Germinal center (tissue), 1 donor: ENCODE measurements at places on chromosomes 12 and 14.

DNA sequence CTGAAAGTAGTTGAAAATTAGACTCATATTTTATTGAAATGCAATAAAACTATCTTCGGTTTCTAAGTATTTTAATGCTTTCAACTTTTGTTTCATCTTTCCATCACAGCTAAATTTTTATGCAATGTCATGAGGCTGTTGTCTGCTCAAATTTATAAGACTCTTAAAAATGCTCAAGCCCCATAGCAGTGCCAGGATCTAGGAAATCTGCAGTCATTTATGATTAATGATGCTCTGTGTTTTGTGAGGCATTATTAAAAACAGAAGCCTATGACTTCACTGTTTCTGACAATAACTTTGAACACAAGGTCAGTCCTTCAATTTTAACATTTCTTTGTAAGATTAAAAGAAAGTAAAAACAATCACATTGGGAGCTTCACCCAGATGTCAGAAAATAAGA lies 112.5 kb downstream of the ALX1 start:
- no peak for DNase-seq

DNA sequence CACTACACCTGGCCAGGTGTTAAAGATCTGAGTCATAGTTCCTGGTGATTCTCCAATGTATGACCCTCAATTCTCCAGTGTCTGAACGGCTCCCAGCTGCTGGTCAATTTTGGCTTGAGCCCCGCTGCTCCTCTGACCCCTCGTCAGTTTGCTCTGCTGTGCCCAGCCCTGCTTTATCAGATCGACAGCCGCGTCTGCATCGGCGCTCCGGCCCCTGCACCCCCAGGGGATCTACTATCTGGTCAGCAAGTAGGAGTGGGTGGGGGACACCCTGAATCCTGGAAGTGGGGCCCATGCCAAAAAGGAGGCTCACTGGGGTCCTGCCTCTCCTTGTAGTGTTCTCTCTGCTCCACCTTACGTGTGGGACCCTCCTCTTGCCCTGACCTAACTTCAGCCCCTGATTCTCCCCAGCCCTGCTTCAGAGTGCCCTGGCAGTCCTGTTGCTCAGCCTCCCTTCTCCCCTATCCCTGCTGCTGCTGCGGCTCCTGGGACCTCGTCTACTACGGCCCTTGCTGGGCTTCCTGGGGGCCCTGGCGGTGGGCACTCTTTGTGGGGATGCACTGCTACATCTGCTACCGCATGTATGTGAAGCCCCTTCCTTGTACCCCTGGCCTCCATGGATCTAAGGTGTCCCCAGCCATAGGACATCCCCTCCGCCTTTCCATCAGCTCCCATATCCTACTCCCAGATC lies 5.0 kb downstream of the SLC39A5 start:
- no peak for DNase-seq

DNA sequence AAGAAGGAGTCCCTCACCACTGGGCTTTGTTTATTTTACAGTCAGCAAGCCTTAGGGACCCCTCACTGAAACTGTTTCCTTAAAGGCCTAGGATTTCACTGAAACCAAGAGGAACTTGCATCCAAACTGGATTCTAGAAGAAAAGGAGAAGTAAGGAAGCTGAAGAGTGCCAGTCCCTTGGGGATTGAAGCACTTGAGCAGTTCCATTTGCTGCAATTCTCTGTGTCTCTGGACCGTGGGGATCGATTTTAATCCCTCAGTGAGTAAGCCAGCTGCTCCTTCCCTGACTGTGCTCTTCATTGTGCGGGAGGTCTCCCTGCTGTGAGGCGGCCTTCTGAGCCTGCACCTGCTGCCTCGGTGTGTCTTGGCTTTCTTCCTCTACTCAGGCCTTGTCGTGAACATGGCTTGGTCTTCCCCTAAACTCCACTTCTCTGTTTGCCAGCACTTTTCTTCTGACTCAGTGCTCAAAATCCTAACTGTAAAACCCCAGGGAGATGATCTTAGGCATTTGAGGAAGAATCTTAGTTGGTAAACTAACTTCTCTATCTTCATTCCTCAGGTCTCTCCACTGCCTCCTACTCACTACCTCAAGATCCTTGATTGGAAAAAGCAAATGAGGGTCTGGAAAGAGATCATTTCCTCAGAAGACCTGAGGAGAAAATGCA lies 132.6 kb downstream of the SLC38A6 start:
- DNase-seq = no peak

DNA sequence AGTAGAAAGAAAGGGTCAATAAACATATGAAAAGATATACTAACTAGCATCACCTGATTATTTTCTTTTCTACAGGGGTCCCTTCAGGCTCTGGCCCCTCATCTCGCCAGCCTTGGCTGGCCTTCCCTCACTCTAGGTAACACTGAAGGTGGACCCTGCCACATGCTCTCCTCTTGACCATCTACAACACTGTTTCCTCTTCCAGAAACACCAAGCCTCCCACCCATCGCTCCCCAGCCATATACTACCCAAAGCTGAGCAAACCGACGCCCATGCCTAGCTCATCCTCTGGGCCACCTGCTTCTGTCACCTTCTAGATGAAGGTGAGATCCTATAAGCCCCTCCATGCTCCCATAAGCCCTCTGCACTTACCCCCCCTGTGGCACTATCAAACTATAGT lies 14.8 kb downstream of the ANAPC5 start:
- no peak for DNase-seq

DNA sequence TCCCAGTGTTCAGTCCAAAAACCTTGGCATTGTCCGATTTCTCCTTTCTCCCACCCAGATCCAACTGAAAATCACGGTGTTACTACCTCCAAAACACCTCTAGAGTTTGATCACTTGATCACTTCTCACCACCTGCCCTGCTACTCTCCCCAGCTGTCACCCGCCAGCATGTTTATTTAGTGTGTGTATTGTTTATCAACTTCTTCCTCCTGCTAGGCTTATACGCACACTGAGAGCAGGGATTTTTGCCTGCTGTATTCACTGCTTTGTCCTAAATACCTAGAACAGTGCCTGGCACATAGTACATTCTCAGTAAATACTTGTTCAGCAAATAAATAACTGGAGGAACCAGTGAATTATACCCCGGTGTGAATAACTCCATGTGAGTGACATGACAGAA lies 5.0 kb downstream of the BDKRB1 start:
- DNase-seq = no peak

DNA sequence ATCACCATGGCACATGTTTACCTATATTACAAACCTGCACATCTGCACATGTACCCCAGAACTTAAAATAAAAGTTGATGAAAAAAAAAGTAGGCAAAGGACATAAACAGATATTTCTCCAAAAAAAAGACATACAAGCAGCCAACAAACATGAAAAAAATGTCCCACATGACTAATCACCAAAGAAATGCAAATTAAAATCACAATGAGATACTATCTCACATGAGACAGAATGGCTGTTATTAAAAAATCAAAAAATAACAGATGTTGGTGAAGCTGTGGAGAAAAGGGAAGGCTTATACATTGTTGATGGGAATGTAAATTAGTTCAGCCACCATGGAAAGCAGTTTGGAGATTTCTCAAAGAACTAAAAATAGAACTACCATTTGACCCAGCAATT lies 68.0 kb upstream of the FAR2 start:
- DNase-seq = no peak

DNA sequence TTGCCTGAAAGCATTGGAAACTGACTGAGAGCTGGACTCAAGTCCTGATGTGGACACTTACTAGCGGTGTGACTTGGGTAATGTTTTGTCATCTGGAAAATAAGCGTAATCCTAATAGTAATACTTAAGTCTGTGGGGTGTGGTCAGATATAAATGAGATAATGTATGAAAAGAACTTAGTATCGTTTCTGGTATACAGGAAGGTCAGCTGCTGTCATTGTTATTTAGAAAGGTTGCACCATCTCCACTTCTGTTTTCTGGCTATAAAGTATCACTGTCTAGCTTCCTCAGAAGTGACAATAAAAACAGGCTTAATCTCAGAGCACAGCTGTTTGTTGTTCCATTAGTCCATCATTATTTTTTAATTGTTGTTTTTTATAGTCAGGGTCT lies 34.1 kb upstream of the TUBA1C start:
- DNase-seq = no peak

DNA sequence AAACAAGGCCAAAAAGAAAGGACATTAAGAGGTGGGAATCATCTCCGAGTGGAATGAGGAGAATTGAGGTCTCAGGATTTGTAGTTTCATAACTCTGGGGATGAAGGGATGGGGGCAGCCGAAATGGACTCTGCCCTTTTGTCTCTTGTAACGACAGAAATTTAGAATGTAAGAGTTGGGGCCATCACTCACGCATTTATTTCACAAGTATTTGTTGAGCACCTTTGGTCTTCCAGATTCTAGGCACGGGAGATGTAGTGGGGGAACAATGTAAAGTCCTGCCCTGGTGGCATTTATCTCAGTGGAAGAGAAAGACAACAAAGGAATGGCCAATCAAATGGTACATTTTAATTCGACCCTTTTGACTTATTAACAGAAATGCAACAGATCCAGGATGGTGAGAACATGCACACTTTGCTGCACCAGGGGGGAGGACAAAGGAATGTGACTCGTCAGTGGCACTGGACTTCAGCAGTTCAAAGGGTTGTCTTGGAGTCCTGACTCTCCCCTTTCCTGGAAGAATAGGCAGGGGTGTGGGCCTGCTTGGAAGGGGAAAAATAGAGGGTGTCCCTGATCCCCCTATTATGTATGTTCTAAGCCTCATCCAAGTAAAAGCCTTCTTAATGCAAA lies 102.0 kb downstream of the TMEM30B start:
- no peak for DNase-seq

GRCh38 chr12:116735951-116736599 lies 1.8 kb downstream of the SPRING1 start:
- no peak for DNase-seq

- no peak for DNase-seq
These were observed 74.6 kb upstream of the TBX5 start for GRCh38 chr12:114480337-114481199.

DNA sequence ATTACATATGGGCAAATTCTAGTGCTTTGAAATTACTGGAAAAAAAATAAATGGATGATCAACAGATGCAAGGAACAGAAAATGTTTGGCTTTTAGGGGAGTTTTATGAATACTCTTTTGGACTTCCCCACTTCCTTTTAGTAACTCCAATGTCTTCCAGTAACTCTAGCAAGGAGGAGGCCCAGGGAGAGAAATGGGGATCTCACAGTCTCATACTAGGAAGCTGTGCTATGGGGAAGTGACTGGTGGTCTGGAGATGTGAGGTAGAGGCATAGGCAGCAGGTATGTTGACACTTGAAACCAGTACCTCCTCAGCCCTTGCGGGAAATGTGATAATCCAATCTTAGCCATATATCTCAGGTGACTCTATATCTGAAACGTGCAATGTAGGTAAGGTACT lies 68.1 kb downstream of the CRADD start:
- no peak for DNase-seq

GRCh38 chr12:90004319-90005074 lies 295.9 kb upstream of the ATP2B1 start:
- no peak for DNase-seq

- no peak for DNase-seq
These were observed 106.2 kb downstream of the GPATCH2L start for GRCh38 chr14:76257842-76258397.

- no peak for DNase-seq
These were observed 208.3 kb downstream of the NAV3 start for GRCh38 chr12:78038986-78039385.

GRCh38 chr12:67811437-67812361 lies 163.2 kb downstream of the DYRK2 start:
- no peak for DNase-seq

GRCh38 chr12:124025661-124026060 lies 52.6 kb downstream of the ZNF664 start:
- no peak for DNase-seq

DNA sequence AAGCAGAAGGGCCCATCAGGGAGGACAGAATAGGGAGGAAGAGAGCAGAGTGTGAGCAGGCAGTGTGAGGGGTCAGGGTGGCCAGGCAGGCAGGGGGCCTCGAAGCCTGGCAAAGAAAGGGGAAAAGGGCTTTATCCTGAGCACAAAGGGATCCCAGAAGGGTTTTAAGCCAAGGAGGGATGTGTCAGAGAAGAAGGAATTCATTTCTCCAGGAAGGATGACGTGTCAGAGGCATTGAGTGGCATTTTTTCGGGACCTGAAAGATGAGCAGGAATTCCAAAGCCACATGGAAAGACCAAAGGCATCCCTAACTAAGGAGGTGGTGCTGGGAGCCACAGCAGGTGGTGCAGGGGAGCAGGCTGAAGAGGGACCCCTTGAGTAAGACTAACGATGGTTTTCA lies 132.1 kb downstream of the DICER1 start:
- DNase-seq = no peak

GRCh38 chr12:104600790-104601739 lies 144.3 kb downstream of the CHST11 start:
- no peak for DNase-seq

GRCh38 chr12:132247718-132248452 lies 81.5 kb downstream of the GALNT9 start:
- no peak for DNase-seq

DNA sequence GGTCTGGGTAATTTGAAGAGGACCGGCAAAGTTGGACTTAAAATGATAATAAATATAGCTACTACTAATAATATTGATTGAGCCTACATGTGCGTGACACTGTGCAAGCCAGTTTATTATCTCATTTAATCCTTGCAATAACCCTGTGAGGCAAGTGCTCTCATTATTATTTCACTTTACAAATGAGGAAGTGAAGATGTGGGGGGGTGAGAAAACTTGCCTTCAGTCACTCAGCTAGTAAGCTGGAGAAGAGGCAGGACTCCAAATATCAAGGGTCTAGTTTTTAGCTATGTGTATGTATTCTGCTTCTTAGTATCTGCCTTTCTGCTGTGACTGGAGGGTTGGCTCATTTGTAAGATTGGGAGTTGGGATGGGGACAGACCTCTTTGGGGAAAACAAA lies 39.2 kb downstream of the NPAS3 start:
- DNase-seq = no peak

DNA sequence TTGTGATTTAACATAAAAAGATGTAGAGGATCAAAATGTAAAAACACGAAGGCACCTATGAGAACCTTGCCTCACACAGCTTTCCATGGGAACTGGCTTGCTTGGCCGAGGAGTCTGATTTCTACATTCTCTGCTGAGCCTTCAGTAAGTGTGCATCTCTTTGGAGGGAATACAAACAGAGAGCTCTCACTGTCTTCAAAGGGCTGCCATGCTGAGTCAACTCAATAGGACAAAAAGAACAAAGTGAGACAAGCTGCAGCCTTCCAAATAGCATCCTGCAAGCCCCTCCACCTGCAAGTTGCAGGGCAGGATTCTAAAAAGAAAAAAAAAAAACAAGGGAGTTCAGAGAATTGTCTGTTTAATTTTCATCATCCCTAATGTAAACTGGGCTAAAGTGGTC lies 411.9 kb downstream of the NELL2 start:
- DNase-seq = no peak

- no peak for DNase-seq
These were observed 9.3 kb downstream of the SYNJ2BP start for GRCh38 chr14:70407621-70408020.

GRCh38 chr12:77723308-77723707 lies 107.4 kb upstream of the NAV3 start:
- DNase-seq = no peak

GRCh38 chr12:86950444-86950843 lies 694.3 kb upstream of the MGAT4C start:
- no peak for DNase-seq
